ENCODE measurements at places on chromosomes 7 and 10.

DNA sequence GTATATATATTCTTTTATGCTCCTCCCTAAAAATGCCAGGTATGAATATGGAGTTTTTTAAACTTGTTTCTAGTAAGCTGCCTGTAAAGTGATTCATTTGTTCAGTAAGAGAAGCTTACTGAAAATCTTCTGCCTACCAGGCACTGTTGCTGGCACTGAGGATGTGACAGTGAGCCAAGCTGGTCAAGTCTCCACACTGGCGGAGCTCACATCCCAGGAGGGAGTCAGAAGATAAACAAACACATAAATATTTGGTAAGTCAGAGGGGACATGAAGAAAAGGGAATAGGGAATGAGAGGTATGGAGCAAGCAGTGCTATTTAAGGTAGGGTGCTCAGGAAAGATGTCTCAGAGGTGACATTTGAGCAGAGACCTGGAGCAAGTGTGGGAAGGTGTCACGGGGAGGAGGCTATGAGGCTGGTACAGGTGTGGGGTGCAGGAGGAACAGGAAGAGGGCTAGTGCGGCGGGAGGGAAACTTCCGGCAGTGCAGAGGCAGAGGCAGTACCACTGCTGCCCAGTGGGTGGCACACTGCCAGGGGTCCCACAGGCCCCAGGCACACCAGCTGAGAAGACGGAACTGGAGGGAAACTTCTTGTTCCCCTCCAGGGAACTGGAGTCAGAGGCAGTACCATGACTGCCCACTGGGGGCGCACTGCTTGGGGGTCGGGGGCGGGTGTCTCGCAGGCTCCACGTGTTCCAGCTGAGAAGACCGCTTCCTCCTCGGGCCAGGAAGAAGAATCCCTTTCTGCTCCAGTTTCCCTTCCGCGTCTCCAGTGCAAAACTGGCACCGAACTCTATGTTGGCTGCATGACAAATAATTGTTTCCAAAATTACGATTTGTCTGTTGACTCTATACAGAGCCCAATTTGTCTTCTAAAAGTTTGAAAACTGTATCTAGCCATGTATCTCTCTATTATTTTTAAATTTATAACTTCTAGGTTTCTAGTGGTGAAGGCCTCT is 161.0 kb downstream of the TEX36 start:
- DNase-seq = no peak

DNA sequence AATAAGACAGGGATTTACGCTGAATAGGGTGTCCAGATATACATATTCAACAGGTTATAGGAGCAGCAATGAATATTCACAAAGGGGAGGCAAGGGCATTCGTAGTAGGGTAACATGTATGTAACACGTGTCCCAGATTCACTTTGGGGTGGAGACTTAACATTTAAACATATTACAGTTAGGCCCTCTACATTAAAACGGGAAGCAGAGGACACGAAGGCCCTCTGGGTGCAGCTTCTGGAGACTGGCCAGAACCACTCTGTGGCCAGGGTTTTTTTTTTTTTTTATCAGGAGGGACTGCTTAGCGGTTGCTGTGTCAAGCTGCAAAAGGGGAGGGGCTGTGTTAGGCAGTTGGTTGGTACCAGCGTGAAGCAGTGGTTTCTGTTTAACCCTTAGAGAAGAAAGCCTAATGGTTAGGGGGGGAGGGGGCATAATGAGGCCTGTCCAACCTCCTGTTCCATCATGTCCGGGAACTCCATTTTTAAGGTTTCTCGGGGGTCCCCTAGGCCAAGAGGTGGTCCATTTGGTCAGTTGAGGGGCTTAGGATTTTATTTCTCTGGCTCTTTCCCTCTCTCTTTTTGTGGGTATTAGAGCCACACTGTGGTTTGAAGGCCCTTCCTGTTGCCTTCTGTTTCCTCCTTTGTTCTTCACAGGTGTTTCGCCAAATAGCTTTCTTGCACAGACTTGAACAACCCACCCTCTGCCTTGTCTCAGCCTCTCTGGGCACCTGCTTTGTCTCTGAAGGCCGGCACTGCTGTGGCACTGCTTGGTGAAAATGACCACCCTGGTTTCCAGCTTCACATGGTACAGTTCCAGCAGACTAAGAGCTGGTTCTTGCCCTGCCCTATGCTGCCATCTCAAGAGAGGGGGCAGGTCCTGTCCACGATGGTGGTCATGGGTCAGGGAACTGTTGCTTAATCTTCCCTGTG is 26.4 kb downstream of the PRF1 start:
- peak; percentile 87 for DNase-seq

DNA sequence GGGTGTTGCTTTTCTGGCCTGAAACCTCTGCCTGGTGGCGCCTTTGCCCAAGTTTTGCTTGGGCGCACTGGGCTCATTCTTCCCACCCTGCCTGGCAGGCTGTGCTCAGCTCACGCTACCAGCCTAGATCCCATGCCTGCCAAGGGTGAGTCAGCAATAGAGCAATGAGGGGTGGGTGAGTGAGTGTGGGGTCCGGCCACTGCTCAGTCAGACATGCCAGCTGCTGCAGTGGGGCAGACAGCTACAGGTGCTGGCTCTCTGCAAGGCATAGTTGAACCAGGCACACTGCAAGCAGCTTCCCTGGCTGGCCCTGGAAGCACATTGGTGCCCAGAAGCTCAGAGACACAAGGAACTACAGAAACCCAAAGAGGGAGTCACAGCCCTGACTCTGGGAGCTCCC is 680.9 kb upstream of the LRRTM3 start:
- DNase-seq = no peak

DNA sequence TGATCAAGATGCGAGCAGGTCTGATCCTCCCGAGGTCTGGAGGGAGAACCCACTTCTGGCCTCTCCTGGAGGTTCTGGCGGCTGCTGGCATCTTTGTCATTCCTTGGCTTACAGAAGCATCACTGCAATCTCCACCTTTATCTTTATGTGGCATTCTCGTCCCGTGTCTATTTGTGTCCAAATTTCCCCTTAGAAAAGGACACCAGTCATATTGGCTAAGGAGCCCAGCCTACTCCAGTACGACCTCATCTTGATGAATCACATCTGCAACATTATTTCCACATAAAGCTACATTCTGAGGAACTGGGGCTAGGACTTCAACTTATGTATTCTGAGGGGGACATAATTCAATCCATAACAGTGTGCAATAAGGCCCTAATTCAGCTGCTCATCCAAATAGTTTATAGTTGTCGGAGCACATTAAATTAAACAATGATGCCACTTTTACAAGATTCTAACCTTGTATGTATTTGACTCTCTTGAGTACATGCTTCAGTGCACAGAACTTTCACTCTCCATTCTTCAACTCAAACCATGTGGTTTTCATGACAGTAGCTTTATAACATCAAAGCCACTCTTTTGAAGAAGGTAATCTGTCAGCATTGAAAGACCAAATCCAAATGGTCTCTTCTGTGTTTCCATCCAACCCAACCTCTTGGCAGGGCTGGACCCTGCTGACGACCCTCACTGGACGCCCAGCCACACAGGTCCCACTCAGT is 86.2 kb upstream of the DDC start:
- DNase-seq = no peak

DNA sequence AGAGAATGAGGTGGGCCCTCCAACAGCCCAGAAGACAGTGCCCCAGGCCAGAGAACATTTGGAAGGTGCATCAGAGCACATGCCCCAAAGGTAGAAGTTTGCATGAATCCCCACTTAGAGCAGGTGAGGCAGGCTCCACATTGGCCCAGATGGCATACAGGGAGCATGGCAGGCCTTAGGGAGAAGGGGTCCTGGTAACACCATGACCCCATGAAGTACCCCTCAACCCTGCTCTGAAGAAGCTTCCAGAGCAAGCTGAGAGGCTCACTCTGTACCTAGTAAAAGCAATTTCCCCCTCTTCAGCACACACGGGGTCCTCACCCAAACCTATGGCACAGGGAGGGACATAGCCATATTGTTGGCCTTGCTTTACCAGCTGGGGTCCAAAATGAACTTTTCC is 162.6 kb downstream of the BUB3 start:
- DNase-seq = no peak

GRCh38 chr7:107471292-107472070 is 1.6 kb downstream of the GPR22 start:
- DNase-seq = no peak

DNA sequence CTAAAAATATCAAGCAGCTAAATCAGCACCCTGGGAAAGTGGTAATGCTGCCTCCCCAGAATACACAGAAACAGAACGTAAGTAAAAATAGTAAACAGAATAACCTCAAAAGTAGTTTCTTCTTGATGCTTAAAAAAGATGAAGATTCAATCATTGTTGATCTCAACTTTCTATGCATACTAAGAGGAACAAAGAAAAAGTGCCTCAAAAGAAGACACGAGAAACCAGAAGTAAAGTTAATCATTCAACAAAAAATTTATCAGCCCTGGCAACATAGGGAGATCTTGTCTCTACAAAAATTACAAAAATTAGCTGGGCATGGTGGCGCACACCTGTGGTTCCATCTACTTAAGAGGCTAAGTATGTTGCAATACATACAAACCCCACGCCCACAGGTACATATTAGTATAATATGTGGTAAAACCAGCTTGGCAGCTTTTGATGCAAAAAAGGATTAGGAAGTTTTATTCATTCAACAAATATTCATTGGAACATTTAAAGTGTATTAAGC is 153.7 kb downstream of the NRBF2 start:
- DNase-seq = no peak

DNA sequence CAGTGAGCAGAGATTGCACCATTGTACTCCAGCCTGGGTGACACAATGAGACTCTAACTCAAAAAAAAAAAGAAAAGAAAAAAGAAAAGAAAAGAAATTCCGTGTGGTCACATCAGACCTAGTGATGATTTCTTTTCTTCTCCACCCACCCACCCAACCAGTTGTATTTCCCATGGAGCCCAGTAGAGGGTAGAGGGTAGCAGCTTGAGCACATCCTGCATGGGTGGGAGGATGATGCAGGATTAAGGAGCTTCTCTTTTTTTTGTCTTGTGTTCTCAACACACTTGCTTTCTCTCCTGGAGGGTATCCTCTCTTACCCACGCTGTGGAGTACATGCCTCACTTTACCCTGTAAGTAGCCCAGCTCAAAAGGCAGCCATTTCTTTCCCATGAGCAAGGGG is 118.6 kb upstream of the CARD11 start:
- DNase-seq = no peak

DNA sequence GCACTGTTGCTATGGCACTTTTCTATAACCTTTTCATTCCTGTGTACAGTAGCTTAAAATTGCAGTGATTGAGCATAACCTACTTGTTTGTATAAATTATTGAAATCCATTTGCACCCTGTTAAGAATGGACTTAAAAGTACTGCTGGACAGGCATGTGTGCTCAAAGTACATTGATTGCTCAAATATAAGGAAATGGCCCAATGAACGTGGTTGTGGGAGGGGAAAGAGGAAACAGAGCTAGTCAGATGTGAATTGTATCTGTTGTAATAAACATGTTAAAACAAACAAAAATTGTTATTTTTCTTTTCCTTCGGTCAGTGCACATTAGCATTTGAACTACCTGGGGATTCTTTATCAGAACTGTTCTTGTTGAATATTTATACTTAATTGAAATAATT is 57.1 kb upstream of the BAMBI start:
- no peak for DNase-seq

GRCh38 chr10:44404741-44405437 is 20.0 kb upstream of the CXCL12 start:
- DNase-seq = no peak

- no peak for DNase-seq
These were observed 12.6 kb downstream of the TMEM176B start for GRCh38 chr7:150787321-150788281.

GRCh38 chr10:44978570-44979280 is at the start of gene DEPP1:
DEPP1 (minus strand) TSS chr10:44978809; CDS start chr10:44978030, 779 bp downstream.
- peak; percentile 86 for DNase-seq

- DNase-seq = no peak
These were observed 31.2 kb downstream of the ST7 start for GRCh38 chr7:116984511-116984910.

- no peak for DNase-seq
These were observed 85.7 kb downstream of the MMRN2 start for GRCh38 chr10:86871563-86872183.

DNA sequence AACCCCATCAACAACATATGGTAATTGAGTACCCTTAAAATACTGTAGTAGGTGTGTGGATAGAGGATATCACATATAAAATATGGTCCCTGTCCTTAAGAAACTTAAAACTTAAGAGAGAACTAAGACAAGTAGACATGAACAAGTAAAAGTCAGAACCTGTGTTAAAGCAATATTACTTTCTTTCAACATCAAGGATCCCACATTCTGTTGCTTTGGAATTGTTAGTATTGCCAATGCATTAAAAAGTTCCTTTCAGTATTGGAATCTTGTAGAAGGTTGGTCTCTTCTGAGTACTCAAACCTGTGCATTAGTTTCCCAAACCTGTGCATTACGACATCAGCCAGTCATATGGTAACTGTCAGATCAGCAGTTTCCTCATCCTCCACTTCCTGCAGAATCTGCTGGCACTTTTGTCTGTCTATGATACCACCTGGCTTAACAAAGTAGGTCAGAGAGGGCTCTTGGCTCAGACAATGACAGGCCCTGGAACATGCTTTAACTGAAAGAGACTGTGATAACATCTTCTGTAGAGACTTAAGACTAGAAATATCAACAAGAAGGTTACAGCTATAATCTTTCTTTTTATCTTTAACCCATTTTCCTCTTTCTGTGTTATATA is 56.5 kb downstream of the CCDC71L start:
- DNase-seq = no peak

- DNase-seq = no peak
These were observed 235.7 kb downstream of the PRPF18 start for GRCh38 chr10:13822490-13822889.

DNA sequence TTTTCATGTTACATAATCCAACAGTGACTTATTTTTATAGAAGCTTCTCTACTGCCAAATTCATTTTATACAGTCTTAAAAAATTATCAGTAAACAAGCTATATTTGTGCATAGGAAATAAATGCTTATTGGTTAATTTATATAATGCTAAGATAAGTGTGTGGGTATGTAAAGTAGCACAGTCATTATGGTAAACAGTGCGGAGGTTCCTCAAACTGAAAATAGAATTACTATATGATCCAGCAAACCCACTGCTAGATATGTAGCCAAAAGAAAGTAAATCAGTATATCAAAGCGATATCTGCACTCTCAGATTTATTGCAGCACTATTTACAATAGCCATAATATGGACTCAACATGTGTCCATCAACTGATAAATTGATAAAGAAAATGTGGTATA is 71.1 kb downstream of the ATRNL1 start:
- DNase-seq = no peak

DNA sequence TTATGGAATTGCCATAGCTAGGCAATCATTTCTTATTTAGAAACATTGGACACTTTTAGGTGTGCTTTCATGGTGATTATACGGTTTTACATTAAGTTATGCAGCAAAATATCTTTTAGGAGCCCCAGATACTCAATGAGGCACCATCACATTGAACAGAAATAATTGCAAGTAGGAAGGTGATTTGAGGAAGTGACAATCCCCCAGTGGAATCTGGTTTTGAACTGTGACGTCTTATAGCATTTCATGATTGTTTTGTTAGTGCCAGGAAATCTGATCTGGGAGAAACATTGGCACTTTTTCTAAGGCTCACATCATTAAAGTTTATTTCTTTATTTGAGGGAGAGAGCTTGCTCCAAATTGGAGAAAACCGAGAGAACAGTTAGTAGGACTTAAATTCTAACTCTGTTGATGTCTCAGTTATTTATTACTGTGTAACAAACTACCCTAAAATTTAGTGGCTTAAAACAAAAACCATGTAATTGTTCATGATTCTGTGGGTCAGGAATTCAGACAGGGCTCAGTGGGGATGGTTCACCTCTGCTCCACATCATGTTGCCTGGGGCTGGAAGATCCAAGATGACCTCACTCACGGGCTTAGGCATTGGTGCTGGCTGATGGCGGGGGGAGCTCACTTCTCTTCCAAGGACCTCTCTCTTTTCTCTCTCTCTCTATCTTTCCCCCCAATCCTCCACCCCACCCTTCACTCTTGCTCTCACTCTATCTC is 78.2 kb upstream of the STEAP1B start:
- peak; percentile 62 for DNase-seq

GRCh38 chr7:116422683-116423082 is 76.9 kb upstream of the CAV2 start:
- DNase-seq = no peak

All from retinal pigment epithelial cell (primary cell).